Eye (tissue), 1 donor: ENCODE measurements at places on chromosomes 5 and 9.
A peak's percentile ranks its signal among the peaks of the same experiment; 100 is the strongest.

DNA sequence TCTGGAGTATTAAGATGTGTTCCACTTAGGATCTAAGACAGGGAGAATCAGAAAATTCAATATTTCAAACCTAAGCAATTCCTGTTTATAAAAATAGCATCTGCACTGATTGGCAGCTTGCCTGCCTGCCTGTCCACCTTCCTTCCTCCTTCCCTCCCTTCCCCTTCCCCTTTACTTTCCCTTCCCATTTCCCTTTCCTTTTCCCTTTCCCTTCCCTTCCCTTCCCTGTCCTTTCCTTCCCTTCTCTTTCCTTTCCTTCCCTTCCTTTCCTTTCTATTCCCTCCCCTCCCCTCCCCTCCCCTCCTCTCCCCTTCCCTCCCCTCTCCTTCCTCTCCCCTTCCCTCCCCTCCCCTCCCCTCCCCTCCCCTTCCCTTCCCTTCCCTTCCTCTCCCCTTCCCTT lies 40.8 kb downstream of the PRDM6 start:
- no peak for DNase-seq

DNA sequence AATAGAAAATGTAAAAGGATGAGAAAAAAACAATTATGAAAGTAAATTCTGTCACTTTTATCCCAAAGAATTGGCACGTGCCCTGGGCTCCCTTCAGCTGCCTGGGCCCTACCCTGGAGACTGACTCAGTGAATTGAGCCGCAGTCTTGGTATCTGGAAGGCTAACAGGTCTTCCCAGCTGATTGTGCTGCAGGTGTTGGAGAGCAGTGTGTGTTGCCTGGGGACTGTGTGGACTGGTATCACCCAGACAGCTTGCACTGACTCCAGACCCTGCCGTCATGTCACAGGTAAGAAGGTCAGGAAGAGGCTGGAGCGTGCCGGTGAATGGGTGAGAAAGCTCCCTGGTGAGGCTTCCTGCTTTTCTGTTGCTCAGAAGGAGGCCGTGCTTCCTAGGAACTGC lies 83.3 kb downstream of the AOPEP start:
- no peak for DNase-seq

DNA sequence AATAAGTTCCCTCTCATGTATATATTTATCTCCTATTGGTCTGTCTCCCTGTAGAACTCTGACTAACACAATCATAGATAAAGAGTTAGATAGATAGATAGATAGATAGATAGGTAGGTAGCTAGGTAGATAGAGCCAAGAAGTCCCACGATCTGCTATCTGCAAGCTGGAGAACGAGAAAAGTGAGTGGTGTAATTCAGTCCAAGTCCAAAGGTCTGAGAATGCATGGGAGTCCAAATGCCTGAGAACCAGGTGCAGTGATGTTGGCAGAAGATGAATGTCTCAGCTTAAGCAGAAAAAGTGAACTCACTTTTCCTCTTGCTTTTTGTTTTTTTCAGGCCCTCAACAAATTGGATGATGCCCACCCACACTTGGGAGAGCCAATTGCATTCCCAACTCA lies 37.7 kb upstream of the ZFR start:
- DNase-seq, result no peak

DNA sequence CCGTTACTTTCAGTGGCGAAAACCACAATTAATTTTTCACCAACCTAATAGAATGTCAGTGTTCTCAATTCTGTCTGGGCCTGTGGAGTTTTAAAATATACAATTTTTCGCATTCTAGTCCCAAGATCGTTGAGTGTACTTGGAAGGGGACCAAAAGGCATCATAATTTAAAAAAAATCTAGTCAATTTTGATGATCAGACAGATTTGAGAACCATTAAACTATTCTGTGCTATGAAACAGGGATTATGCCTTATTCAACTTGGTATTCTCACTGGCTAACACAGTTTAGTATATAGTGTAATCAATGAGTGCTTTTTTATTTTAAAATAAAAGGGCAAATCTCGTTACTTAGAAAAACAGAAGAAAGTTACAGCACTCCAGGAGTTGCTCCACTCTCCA lies 61.5 kb upstream of the TNFSF15 start:
- no peak for DNase-seq

DNA sequence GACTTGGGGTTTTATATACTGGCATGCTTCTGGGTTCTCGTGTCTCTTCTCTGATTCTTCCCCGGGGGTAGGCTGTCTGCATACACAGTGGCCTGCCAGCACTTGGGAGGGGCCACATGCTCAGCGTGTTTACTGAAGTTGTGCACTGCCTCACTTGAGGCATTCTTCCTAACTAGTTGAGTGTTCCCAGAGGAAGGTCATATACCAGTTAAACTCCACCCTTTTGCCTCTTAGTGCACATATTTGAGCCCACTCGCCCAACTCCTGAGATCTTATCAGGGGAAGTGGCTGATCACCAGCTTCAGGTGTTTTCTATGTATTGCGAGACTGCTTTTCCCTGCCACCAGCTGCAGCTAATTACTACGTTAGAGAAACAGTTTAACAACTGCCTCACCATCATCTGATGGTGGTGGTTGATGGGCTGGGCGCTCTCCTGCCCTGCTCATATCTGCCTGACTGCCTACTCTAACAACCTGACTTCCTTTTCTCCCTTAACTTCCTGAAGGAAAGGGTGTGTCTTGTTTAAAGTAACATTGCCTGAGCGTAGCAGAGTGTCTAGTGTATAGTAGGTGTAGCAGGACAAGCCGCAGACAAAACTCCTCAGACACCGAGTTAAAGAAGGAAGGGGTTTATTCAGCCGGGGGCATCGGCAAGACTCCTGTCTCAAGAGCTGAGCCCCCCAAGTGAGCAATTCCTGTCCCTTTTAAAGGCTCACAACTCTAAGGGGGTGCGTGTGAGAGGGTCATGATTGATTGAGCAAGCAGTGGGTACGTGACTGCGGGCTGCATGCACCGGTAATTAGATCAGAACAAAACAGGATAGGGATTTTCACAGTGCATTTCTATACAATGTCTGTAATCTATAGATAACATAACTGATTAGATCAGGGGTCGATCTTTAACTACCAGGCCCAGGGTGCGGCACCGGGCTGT lies 60.1 kb upstream of the CLINT1 start:
- peak; percentile 43 for DNase-seq

DNA sequence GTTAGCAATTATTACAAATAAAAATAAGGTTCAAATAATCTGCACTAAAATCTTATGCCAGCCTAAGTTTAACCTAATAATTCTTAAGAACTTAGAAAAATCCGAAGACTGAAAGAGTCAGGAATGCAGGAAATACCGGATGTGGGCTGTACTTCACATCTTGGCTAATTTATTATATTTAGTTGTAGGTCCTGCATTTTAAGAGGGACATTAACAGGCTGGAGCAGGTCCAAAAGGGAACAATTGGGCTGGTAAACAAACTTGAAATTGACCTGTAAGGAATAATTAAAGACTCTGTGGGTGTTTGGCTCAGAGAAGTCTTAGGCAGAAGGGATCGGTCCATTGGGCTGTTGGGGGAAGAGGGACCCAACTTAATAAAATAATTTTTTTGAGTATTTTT lies 18.4 kb downstream of the GLRA1 start:
- DNase-seq, result no peak

GRCh38 chr5:39213447-39214207 lies 5.7 kb downstream of the FYB1 start:
- DNase-seq, result no peak
